ENCODE measurements at places on chromosomes 4 and X. TPM values are rescaled to one million over a fixed set of nuclear protein-coding genes. Genes with fewer than 3 reads are reported as not detected.

The ATP8A1 gene
- total RNA-seq, result 16.7 TPM

The FHDC1 gene
- 0.68 TPM for total RNA-seq

The PRRG3 gene
- not detected for total RNA-seq

The DMRTC1B gene
- not detected for total RNA-seq

The F11 gene
- not detected for total RNA-seq

The TMEM154 gene
- total RNA-seq, result 3.1 TPM

The SMIM31 gene
- total RNA-seq, result not detected

The TLR1 gene
- 6.9 TPM for total RNA-seq

The CT47B1 gene
- total RNA-seq, result not detected

The SLC9B1 gene
- not detected for total RNA-seq

The EMCN gene
- total RNA-seq, result 127 TPM

The PPM1K gene
- 8.0 TPM for total RNA-seq

The KLB gene
- under 0.01 TPM for total RNA-seq

The STK32B gene
- 24.2 TPM for total RNA-seq

The NPY2R gene
- total RNA-seq, result not detected

The CPLX1 gene
- 0.34 TPM for total RNA-seq

The SOWAHB gene
- under 0.01 TPM for total RNA-seq

The IL3RA gene
- total RNA-seq, result 64.7 TPM

The TMEM271 gene
- total RNA-seq, result not detected

The FGF13 gene
- total RNA-seq, result 17.9 TPM

All from dermis blood vessel endothelial cell (primary cell).